ENCODE measurements at places on chromosomes 2 and 18. TPM values are rescaled to one million over a fixed set of nuclear protein-coding genes. Genes with fewer than 3 reads are reported as not detected.

CYP27C1 gene
- 2.3 TPM for total RNA-seq

UNC80 gene
- total RNA-seq, result 0.52 TPM

LIMS4 gene
- 0.55 TPM for total RNA-seq

DNA sequence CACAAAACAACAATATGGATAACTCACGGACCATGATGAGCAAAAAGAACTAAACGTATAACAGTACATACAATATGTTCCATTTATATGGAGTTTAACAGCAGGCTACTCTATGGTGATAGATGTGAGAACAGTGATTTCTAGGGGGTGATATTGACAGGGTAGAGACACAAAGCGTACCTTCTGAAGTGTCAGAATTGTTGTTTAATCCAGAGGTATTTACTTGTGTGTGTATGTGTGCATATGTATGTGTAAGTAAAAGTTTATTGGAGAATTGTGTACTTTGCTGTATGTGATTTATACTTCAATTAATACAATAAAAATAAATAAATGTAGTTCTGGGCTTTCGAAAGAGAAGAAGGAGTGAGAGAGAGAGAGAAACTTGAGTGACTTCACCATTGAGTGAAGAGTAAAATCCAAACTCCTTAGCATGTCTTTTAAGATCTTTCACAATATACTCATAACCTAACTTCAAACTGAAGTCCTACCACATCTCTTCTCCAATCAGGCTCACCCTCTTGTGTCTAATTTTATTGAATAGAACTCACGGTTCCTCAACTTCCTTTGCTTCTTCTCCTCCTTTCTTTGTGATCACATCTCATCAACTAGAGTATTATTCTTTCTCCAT lies 126.0 kb upstream of the KLF7 start:
- H3K27ac ChIP-seq, result no peak overlapping the region
- no peak overlapping the region for H3K4me3 ChIP-seq
- peaks cover 4% of the 10 kb centered on the region for H3K36me3 ChIP-seq
- no peak for DNase-seq

DNA sequence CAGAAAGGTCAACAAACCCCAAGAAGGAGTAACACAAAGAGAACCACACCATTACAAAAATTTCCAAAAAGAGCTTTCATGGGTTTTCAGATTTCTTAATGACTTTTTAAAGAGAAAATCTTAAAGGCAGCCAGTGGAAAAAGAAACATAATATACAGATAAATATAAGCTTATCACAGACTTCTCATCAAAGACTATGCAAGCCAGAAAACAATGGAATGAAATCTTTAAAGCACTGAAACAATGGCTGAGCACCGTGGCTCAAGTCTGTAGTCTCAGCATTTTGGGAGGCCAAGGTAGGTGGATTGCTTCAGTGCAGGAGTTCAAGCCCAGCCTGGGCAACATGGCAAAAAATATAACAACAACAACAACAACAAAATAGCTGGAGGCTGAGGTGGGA lies 237.4 kb downstream of the CYP26B1 start:
- H3K36me3 ChIP-seq, result peaks cover 2% of the 10 kb centered on the region
- H3K27me3 ChIP-seq, result no peaks in the 10 kb centered on the region
- H3K27ac ChIP-seq, result no peak overlapping the region
- no peaks in the 10 kb centered on the region for H3K4me1 ChIP-seq
- DNase-seq, result no peak

GRCh38 chr2:8644605-8645175 lies 37.2 kb upstream of the ID2 start:
- no peak overlapping the region for H3K4me3 ChIP-seq
- peaks cover 6% of the 10 kb centered on the region for H3K4me1 ChIP-seq
- H3K27ac ChIP-seq, result no peak overlapping the region
- no peaks in the 10 kb centered on the region for H3K27me3 ChIP-seq

COL3A1 gene
- total RNA-seq, result not detected

OBSL1 gene
- total RNA-seq, result 140 TPM

DNA sequence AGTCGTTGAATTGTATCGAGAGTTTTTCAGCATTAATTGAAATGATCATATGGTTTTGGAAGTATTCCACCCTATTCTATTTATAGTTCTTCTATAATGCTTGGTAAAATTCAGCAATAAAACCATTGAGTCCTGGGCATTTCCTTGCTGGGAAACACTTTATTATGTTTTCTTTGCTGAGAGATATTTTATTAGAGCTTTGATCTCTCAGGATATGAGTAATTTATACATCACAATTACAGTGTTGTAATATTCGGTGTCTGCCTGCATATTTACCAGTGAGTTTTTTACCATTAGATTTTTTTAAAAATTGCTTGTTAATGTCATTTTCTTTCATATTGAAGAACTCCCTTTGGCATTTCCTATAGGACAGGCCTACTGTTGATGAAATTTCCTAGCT lies 402.7 kb upstream of the FSIP2 start:
- H3K4me3 ChIP-seq, result no peak overlapping the region
- H3K27ac ChIP-seq, result no peak overlapping the region
- DNase-seq, result no peak
- no peaks in the 10 kb centered on the region for H3K27me3 ChIP-seq
- H3K4me1 ChIP-seq, result no peaks in the 10 kb centered on the region

DNA sequence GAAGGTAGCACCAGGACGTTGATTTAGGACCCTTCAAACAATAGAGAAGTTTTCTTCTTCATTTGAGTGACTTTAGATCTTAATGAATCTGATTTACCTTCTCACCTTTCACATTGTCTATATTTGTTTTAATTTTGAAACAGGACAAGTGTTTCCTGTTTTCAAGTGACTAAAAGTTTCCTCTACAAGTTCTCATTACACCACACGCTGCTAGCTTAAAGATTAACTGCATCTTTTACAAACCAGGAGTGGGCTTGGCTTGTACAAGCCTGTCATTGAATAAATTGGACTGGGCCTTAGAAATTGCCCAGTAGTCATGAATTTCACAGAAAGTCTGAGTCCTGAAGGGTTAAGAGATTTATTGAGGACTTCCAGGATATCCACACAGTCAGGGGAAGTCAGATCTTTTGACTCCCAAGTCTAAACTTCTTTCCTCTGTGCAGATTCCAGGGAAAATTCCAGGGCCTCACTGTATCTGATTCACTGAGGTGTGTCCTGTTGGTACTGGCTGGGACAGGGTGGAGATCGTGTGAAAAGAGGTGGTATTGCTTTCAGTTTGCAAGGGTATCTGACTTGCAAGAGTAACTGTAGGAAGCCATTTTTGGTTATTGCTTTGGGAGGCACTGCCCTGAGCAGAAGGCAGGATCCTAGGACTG lies 3.4 kb downstream of the SGPP2 start:
- H3K27me3 ChIP-seq, result peaks cover 60% of the 10 kb centered on the region
- no peak for DNase-seq
- H3K4me1 ChIP-seq, result no peaks in the 10 kb centered on the region
- H3K36me3 ChIP-seq, result no peaks in the 10 kb centered on the region
- H3K4me3 ChIP-seq, result no peak overlapping the region

PAX3 gene
- not detected for total RNA-seq

CDK5R2 gene
- total RNA-seq, result 0.11 TPM

GRCh38 chr2:165450156-165450555 lies 19.3 kb upstream of the CSRNP3 start:
- no peak overlapping the region for H3K27ac ChIP-seq
- H3K36me3 ChIP-seq, result no peaks in the 10 kb centered on the region
- H3K27me3 ChIP-seq, result no peaks in the 10 kb centered on the region
- no peak overlapping the region for H3K4me3 ChIP-seq
- DNase-seq, result no peak

DNA sequence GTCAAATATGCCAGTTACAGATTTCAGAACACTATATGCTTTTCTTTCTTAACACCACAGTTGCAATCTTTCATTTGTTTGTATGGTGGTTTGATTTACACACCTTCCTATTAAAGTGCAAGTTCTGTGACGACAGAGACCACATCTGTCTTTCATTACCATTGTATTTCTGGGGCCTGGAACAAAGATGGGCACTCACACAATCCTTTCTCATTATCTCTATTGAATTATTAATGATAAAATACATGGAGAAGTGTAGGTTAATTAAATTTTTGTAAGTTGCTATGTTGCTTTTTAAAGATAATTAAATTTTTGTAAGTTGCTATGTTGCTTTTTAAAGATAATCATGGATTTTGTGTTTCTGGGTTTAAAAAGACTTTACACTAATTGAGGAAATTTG lies 79.9 kb downstream of the KCTD18 start:
- H3K27ac ChIP-seq, result no peak overlapping the region
- H3K4me3 ChIP-seq, result no peak overlapping the region
- no peaks in the 10 kb centered on the region for H3K4me1 ChIP-seq
- no peaks in the 10 kb centered on the region for H3K36me3 ChIP-seq
- DNase-seq, result no peak

GRCh38 chr2:73640511-73640911 lies 1.7 kb downstream of the NAT8 start:
- no peaks in the 10 kb centered on the region for H3K4me1 ChIP-seq
- no peak overlapping the region for H3K4me3 ChIP-seq
- no peaks in the 10 kb centered on the region for H3K27me3 ChIP-seq
- no peak for DNase-seq
- H3K27ac ChIP-seq, result no peak overlapping the region

GRCh38 chr2:171271971-171272436 lies 111.3 kb upstream of the TLK1 start:
- no peaks in the 10 kb centered on the region for H3K27me3 ChIP-seq
- no peaks in the 10 kb centered on the region for H3K4me1 ChIP-seq
- no peak overlapping the region for H3K4me3 ChIP-seq
- no peak overlapping the region for H3K27ac ChIP-seq

DNA sequence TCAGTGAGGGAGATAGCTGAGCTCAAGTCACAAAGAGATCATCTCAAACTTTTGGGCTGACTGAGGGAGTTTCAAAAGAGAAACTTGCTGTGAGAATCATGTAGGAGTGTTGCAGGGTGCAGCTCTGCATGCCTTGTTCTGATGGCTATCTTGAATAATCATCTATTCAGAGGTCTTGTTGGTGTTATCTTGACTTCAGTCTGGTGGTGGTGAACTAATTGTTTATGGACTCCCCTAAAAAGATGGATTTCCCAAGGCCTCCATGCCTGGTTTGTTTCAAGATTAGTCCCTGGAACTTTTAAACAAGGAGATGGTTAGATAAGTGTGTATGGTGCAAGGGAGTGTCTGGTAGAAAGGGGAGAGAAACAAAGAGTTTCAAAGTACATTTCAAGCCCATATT lies 29.8 kb downstream of the SLC39A6 start:
- H3K4me3 ChIP-seq, result no peak overlapping the region
- H3K4me1 ChIP-seq, result no peaks in the 10 kb centered on the region
- no peaks in the 10 kb centered on the region for H3K27me3 ChIP-seq
- DNase-seq, result no peak
- H3K27ac ChIP-seq, result no peak overlapping the region

DNA sequence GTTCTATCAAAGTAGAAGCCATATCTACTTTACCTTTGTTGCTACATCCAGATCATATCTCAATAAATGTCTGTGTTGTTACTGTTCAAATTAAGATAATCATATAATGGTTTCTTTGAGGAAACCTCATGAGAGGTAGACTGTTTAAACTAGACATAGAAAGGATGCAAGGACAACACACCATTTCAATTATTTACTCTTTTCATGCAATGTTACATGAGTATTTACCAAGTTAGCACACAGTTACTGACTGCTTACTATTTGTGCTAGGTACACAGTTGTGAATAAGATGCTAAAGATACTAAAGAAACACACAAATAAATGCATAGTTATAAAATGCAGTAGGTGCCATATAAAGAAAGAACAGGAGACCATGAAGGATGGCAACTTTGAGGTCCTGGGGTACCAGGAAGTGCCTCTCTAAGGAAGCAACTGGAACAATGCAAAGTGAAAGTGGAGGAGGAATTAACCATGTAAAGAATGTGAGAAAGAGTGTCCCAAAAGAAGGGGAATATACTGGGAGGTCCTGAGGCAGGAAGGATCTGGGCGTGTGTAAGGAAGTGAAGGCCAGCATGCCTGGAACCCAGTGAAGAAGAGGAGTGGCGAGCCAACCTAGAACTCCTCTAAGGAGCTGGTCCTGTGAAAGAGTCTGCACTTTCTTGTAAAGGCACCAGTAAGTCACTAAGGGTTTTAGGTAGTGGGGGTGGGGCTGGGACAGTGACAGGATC lies 39.4 kb downstream of the RBMS1 start:
- no peaks in the 10 kb centered on the region for H3K27me3 ChIP-seq
- H3K36me3 ChIP-seq, result peaks cover 8% of the 10 kb centered on the region
- H3K4me1 ChIP-seq, result no peaks in the 10 kb centered on the region
- H3K4me3 ChIP-seq, result no peak overlapping the region

UGT1A5 gene
- total RNA-seq, result not detected

UGT1A10 gene
- not detected for total RNA-seq

UCN gene
- 1.5 TPM for total RNA-seq

FAM228A gene
- not detected for total RNA-seq

All from H9 (cell line).